ENCODE measurements at places on chromosomes 5 and 9. TPM values are rescaled to one million over a fixed set of nuclear protein-coding genes. Genes with fewer than 3 reads are reported as not detected.

The C5orf63 gene
- 1.7 TPM for total RNA-seq

The PCDHB14 gene
- total RNA-seq = 0.78 TPM

The SV2C gene
- total RNA-seq = not detected

The MAMDC4 gene
- total RNA-seq = 0.86 TPM

The ADGRV1 gene
- total RNA-seq = 0.04 TPM
